ENCODE measurements at places on chromosomes 13 and 19. TPM values are rescaled to one million over a fixed set of nuclear protein-coding genes. Genes with fewer than 3 reads are reported as not detected.

DNA sequence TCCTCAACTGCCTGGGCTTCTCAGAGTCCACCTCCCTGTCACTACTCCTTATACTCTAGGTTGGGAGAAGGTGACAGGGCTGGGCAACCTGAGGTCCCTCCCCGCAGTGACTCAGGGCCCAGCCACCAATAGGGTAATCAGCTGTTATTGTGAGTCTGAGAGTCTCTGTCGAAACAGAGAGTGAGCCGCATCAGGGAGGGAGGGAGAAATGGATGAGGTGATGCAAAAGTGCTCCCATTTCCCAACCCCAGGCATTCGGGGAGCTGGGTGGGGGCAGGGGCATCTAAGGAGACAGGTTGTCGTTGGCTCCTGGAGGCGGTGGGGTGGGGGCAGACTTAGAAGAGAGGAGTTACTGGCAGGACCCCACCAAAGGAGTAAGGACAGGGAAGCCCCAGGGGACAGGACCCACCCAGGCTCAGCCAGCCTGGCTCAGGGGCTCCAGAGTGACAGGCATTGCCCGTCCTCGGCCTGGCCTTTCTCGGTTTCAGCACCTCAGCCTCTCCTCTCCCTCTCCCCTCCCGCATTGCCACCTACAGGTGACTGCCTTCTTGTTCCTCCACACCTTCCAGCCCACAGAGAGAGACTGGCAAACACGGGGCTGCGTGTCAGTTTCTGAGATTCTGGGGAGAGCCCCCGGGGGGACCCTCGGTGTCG, at the start of gene DMKN:
TSS of gene DMKN (minus strand) at position 22 of the 654 bp plus-strand sequence. CDS start 174 bp downstream, outside the sequence.
- DNase-seq: no peak

- DNase-seq: no peak
Measured at GRCh38 chr13:39406688-39407087, 196.3 kb downstream of the LHFPL6 start.

LRCH1 gene
- 13.6 TPM for total RNA-seq

SOX21 gene
- total RNA-seq: not detected

GRCh38 chr13:40101708-40102359, 446.4 kb downstream of the COG6 start:
- no peak for DNase-seq

GRCh38 chr19:38035515-38036495, 128.8 kb downstream of the SIPA1L3 start:
- DNase-seq: no peak

GRCh38 chr13:100497389-100497788, 91.2 kb downstream of the GGACT start:
- DNase-seq: no peak

KIR3DL2 gene
- not detected for total RNA-seq

- no peak for DNase-seq
Measured at GRCh38 chr19:27776020-27776419, 1436.9 kb downstream of the UQCRFS1 start.

KLK3 gene
- total RNA-seq: 1.9 TPM

- no peak for DNase-seq
Measured at GRCh38 chr13:24212674-24213073, 52.2 kb downstream of the SPATA13 start.

DNA sequence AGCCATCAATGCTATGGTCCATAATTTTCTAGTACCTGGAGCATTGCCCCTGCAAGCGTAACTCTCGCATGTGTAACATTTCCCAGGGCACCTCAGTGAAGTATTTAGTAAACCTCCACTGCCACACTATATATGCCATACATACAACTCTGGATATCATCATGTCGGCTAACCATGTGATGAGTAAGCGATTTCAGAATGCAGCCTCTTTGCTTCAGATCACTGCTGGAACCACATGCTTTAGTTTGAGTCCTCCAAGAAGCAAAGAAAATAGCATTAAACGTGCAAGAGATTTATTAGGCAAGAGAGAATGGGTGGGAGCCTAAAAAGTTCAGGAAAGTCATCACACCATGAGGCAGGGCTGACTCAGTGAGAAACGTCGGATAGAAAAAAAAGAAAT, 635.6 kb upstream of the SLITRK5 start:
- DNase-seq: no peak

- DNase-seq: no peak
Measured at GRCh38 chr13:111139452-111139851, 24.3 kb downstream of the ARHGEF7 start.

DNA sequence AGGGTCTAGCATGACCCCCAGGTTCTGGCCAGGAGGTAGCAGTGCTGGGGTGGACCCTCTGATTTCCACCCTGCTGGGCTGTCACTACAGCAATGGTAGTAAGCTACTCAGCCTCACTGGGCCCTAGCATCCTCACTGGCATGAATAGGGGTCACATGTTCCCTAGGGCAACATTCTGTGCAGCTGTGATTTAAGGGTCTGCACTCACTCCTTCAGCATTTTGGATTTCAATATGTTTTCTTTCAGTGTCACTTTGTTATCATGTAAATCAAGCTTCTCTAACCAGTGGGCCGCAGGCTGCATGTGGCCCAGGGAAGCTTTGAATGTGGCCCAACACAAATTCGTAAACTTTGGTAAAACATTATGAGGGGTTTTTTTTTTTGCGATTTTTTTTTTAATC, 57.8 kb downstream of the SPATA13 start:
- no peak for DNase-seq

GIPR gene
- total RNA-seq: not detected

DNA sequence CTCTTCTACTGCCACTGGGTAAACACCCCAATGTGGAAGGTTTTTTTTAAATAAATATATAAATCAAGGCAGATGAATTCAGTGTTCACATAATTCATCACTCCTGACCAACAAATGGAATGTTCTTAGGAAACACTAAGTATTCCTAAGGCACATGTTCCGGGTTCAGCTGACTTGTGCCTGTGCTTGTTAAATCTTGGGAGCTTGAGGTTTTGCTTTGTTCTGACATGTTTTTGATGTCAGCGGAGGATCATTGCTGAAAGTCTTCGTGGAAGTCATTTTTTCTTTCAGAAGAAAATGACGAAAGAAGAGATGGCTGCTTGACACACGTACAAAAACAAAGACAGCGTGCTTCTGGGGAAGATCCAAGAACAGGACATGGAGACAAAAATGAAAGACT, 185.8 kb downstream of the MZT1 start:
- DNase-seq: no peak

KLF1 gene
- not detected for total RNA-seq

TMIGD2 gene
- 6.1 TPM for total RNA-seq

PSG5 gene
- not detected for total RNA-seq

GRCh38 chr19:28377077-28377476, 835.9 kb downstream of the UQCRFS1 start:
- DNase-seq: no peak

DNA sequence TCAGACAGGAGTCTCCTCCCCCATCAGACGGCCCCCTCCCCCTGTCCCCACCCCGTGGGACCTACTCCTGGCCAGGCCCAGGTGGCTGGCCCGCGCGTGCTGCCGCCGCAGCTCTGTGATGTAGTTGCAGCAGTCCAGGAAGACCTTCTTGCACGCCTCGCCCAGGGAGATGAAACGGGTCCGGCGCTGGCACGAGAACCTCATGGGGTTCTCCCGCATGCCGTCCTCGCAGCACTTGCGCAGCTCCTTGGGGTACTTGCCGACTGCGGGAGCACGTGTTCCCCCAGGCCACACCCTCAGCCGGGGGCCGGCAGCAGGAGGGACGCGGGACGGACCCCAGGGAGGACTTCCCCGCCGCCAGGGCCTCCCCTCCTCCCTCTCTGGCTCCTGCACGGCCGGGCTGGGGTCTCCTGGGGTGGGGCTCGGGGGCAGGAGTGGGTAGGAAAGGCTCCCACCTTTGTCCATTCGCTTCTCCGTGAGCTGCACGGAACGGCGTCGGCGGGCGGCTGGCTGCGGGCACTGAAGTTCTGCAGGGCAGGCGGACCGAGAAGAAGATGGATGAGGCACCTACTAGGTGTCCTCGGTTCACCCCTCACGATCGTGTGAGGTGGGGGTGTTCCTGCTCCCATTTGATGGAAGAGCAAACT, 13.3 kb downstream of the C3 start:
- peak; percentile 42 for DNase-seq

GRCh38 chr13:27792393-27793218, at the start of gene GSX1:
GSX1 (plus strand) TSS chr13:27792483; CDS start chr13:27792691, 208 bp downstream.
- DNase-seq: peak; percentile 64

CGB2 gene
- total RNA-seq: not detected

DNA sequence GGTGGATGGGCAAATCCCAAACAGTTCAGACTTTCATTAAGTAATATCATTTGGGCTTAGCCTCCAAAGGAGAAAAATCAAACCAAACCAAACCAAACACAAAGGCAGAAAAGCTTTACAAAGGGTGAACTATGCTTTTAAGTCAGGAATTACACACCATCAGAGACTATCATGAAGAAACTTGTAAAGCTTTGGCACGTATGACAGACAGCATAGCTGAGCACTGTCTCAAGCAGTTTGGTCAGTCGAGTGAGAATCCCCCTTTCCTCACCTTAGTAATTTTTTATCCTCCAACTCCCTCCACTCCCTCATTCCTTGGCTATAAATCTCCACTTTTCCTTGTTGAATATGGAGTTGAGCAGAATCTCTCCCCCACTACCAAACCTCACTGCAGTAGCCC, 72.1 kb downstream of the MIPEP start:
- DNase-seq: no peak

- no peak for DNase-seq
Measured at GRCh38 chr19:1756264-1756663, 3.0 kb downstream of the ONECUT3 start.

GRCh38 chr19:47284324-47284899, 9.7 kb downstream of the INAFM1 start:
- peak; percentile 75 for DNase-seq

ATP5F1D gene
- total RNA-seq: 299 TPM

- DNase-seq: peak; percentile 48
Measured at GRCh38 chr19:47005164-47005641, 14.4 kb upstream of the NPAS1 start.

GPR108 gene
- 92.1 TPM for total RNA-seq

KIR2DL4 gene
- total RNA-seq: not detected

- DNase-seq: no peak
Measured at GRCh38 chr13:111897846-111898215, 169.1 kb upstream of the SOX1 start.

MUC16 gene
- not detected for total RNA-seq

DNA sequence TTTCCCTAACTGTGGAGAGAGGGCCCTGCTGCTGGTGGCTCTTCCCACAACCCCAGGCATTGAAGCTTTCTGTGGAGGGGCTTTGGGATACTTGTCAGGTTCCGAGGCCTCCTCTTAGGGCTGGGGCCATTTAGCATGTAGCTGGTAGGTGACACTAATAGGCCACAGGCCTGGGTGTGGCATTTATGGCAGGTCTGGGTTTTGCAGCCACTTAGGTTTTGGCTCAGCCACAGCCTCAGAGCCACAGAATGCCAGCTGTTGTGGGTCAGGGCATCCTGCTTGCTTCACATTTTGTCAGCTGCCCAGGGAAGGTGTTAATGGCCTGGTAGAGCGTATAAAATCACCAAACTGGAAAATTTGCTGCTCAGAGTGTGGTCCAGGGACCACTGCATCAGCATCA, 15.7 kb downstream of the FAM124A start:
- no peak for DNase-seq

DNA sequence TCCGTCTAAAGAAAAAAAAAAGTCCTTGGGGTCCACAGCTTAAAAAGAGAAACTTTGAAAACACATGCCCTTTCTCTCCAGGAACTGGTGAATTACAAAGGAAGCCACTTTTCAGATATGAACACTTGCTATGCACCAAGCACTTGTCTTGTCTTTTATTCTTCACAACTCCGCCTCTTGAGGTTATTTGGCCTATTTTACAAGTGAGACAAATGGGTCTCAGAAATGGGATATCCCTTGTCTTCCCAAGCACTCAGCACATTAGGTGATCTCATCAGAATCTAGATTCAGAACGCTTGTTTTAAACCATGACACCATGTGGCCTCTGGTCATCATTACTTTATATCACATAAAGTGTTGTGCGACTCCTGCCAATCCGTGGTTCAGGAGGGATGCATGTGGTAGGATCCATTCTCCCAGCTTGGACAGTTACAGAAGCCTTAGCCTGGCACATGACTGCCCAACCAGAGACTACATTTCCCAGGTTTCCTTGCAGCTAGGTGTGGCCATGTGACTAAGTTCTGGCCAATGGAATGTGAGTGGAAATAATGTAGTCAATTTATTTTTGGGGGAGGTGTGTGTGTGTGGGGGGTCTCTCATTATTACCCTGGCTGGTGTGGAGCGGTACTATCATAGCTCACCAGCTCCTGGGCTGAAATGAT, 13.9 kb downstream of the TSKS start:
- DNase-seq: no peak

DNA sequence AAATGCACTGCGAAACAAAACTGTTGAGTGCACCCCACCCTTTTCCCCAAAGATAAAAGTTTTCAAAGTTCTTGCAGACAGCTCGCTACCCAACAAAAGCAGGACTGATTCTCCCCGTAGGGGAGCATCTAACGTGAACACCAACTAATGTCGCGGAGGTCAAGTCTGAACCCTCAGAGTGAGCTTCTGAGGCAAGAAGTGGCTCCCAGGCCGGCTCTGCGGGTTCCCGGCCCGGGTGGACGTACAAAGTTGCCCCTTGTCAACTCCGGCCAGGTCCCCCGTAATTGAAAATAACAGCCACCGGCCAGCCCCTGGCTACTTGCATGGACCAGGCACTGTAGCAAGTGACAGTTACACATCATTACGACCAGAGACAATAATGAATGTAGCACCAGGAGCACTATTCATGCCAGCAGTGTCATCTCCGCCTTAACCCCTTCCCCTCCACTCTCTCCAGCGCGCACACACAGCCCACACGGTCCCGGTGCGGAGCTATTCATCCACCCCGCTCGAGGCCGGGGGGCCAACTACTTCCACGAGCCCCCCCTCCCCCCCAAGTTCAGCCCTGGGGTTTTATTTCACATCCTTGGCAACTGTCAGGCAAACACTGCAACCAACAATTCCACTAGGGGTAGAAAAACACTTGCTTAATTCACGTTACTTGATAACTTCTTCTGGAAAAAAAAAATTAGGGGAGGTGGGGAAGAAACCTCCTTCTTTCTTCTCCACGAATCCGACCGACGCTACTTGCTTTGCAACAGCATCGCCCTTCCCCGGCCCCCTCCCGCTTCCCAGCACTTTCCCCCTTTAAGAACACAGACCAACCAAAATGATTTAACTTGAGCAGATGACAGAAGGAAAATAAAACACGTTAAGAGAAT, 1.2 kb downstream of the KLF12 start:
- peak; percentile 52 for DNase-seq

DNA sequence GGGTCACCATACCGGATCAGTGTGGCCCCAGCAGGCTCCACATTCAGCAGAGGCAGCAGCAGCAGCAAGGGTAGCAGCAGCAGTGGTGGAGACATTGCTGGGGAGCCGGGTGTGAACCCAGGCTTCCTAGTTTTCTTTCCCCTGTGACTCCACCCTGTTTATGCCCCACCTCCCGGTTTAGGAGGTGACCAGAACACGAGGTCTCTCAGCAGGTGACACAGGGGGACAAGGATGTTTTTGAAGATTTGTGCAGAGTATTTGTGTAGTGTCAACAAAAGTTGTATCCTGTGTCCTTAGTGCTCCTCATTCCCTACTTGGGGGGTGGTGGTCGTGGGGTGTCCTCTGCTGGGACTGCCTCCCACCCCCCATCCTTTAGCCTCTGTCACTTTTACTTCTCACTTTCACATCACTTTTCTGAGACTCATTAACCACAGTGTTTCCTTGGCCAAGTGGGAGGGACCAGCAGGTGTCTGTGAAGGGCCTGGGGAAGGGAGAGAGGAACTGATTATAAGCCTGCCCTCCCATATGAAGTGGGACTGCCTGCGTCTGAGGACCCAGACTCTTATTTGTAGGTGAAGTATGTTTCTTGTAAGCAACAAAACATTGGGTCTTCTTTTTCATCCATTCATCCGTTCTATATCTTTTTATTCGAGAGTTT, 15.6 kb upstream of the KCNC3 start:
- DNase-seq: no peak

GRCh38 chr19:19661675-19662251, 1.7 kb downstream of the ATP13A1 start:
- no peak for DNase-seq

HSH2D gene
- 28.0 TPM for total RNA-seq
